Stimulated activated CD4-positive, alpha-beta T cell treated with anti-CD3 and anti-CD28 coated beads, Interleukin-4, amount 100 ng/mL, for 1 hour (primary cell): ENCODE measurements at places on chromosomes 5 and 9.

GRCh38 chr9:27572566-27572917 lies 739 bp downstream of the C9orf72 start:
- DNase-seq = no peak

DNA sequence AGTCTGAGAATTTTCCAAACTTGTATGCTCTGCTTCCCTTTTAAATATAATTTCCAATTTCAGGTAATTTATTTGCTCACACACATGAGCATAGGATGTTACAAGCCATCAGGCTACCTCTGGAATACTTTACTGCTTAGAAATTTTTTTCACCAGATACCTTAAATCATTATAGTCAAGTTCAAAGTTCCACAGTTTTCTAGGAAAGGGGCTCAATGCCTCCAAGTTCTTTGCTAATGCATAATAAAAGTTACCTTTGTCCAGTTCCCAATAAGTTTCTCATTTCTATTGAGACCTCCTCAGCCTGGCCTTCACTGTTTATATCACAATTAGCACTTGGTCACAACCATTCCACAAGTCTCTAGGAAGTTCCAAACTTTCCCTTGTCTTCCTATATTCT lies 16.2 kb upstream of the UGT3A1 start:
- DNase-seq = no peak

GRCh38 chr9:126494746-126495145 lies 119.0 kb upstream of the LMX1B start:
- no peak for DNase-seq

GRCh38 chr9:135714242-135715055 lies 12.5 kb downstream of the KCNT1 start:
- no peak for DNase-seq
